Kidney (tissue), 22 donors: ENCODE measurements at places on chromosomes 16 and 17.

DNA sequence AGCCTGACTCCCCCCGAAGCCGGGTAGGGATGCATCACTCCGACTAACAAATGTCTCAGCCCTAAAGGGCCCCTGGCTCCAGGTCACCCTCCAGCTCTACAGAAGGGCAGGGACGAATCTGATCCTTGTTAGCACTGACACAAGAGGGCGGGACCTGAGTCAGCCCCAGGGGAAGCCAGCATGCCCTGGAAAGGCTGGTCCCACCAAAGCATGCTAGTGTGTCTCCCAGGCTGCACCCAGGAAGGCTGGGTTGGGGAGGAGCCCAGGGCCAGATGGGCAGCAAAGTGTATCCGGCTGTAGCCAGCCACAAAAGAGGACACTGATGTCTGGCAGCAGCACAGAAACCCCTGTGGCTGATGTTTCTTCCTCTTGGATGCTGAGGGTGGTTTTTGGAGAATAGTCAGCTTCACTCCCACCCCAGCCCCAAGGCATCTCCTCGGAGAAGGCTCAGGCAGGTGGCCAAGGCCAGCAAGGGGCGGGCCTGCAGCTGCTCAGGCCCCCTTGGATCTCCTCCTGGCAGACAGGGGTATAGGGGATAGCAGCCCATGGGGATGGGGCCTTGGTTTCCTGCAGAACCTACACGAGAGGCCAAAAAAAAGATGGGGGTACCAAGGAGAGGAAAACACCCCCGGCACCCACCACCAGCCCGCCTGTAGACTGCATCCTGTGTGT is 11.0 kb downstream of the NATD1 start:
- no peak overlapping the region for H3K4me3 ChIP-seq
- peaks cover 14% of the 10 kb centered on the region for H3K4me1 ChIP-seq
- no peak overlapping the region for H3K27ac ChIP-seq
- DNase-seq = no peak
- H3K27me3 ChIP-seq = no peaks in the 10 kb centered on the region

DNA sequence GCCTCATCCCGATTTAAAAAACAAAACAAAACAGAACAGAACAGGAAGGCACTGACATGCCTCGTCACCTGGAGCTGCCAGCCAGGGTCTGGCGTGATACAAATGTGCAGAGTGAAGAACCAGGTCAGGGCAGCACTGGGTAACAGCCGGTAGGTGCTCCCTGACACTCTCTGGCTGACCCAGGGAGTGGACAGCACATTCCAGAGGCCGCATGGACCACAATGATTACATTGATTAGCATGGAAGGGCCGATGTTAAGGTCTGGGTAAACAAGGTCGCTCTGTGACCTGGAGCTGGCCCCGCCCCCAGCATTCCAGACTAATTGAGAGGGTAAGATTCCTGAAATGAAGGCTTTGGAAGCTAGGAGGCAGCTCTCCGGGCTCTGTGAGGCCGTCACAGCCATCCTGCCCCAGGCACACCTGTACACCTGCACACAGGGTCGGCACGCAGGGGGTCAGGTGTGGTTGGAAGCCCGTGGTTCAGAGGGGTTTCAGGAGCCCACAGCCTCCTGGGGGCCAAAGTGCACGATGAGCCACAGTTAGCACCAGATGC is 21.4 kb downstream of the PIEZO1 start:
- H3K4me1 ChIP-seq = peaks cover 40% of the 10 kb centered on the region
- no peaks in the 10 kb centered on the region for H3K27me3 ChIP-seq

DNA sequence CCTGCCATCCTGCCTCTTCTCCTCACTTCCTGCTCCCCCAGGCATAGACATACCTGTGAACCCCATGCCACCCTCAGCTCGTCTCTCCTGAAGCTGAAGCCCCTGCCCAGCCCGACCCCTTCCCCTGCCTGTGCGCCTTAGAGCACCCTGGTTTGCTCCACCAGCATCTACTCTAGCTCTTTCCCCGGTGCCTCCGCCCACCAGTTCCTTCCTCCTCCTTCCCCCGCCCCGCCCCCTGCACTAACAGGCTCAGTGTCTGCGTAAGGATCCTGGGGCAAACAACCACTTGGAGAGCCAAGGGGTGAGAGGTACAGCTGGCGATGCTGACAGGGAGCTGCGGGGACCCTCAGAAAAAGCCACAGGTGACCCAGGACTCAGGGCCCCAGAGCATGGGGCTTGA is 1.9 kb downstream of the GPR142 start:
- H3K27me3 ChIP-seq = no peaks in the 10 kb centered on the region
- H3K4me1 ChIP-seq = no peaks in the 10 kb centered on the region

- no peak overlapping the region for H3K27ac ChIP-seq
- H3K27me3 ChIP-seq = no peaks in the 10 kb centered on the region
- no peak for DNase-seq
Observed at GRCh38 chr16:84774810-84775209, 45.0 kb upstream of the CRISPLD2 start.

GRCh38 chr17:79361873-79362771 is 248.7 kb downstream of the RBFOX3 start:
- H3K27me3 ChIP-seq = peaks cover 9% of the 10 kb centered on the region
- DNase-seq = peak; percentile 37
- H3K27ac ChIP-seq = no peak overlapping the region
- H3K4me1 ChIP-seq = no peaks in the 10 kb centered on the region
- H3K36me3 ChIP-seq = no peaks in the 10 kb centered on the region

DNA sequence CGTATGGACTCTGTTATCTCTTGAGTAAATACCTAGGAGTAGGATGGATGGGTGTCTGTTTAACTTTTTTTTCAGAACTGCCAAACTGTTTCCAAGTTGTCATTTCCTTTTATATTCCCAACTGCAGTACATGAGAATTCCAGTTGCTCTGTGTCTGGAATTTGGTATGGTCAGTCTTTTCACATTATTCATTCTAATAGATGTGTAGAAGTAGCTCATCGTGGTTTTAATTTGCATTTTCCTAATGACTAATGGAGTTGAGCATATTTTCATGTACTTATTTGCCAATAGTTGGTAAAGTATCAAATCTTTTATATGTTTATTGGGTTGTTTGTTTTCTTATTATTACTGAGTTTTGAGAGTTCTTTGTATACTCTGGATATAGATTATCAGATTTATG is 27.0 kb downstream of the MRTFB start:
- no peaks in the 10 kb centered on the region for H3K36me3 ChIP-seq
- H3K4me3 ChIP-seq = no peak overlapping the region
- H3K4me1 ChIP-seq = peaks cover 11% of the 10 kb centered on the region
- no peaks in the 10 kb centered on the region for H3K27me3 ChIP-seq
- peak overlapping the region; percentile 16 for H3K27ac ChIP-seq

GRCh38 chr17:55325406-55325805 is 60.6 kb downstream of the HLF start:
- H3K27me3 ChIP-seq = no peaks in the 10 kb centered on the region
- no peak overlapping the region for H3K4me3 ChIP-seq
- H3K36me3 ChIP-seq = peaks cover 14% of the 10 kb centered on the region

DNA sequence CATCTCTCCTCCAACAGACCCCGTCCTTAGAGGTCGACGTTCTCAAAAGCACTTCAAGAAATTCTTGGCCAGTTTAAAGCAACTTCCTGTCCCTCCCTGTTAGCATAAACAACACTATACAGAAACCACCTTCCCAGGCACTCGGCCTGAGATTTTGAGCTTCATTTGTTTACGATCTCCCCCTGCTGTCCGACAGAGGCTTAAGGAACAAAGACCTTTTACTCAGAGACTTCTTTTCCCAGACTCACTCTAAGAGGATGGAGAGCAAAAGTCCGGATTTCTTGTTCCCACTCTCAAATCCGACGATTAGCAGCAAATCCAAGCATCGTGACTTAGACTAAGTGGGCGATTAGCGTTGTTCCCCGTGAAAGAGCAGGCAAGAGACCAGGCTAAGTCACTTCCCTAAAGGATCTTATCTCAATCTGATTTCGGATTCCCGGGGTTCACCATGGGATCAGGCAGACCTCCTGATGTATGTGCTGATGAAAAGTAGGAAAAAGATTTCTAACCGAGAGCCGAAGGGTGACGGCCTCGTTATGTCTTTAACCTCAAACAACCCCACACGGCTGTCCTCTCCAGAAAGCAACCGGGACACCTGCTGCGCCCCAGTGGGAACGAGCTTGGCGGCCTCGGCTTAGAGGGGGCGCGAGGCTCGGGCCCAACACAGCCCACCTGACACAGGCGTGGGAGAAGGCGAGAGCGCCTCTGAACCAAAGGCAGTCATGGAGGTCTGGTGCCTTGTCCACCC is 598 bp downstream of the INPP5K start:
- DNase-seq = peak; percentile 75
- H3K36me3 ChIP-seq = peaks cover 12% of the 10 kb centered on the region
- peak overlapping the region; percentile 83 for H3K4me3 ChIP-seq
- H3K4me1 ChIP-seq = peaks cover 3% of the 10 kb centered on the region

- no peak overlapping the region for H3K27ac ChIP-seq
- DNase-seq = peak; percentile 95
- H3K36me3 ChIP-seq = no peaks in the 10 kb centered on the region
- H3K4me1 ChIP-seq = no peaks in the 10 kb centered on the region
- H3K4me3 ChIP-seq = no peak overlapping the region
Observed at GRCh38 chr17:81522491-81523401, 5.4 kb upstream of the FSCN2 start.

DNA sequence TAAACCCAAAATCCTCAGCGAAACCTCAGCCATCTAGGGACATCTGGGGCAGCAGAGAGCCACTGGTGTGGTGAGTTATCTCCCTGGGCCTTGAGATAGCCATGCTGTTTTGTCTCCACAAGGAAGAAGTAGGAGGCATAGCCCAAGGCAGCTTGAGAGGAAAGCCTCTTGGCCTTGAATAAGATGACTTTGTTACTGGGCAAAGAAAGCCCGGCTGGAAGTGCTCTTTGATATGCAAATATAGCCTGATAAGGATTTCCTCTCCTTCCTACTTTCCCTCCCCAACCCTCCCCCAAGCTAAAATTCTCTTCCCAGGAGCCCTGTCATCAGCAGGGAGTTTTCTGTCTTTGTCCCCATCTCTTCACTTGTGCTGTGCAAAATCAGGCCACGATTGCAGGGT is 694.4 kb downstream of the MAF start:
- H3K4me3 ChIP-seq = no peak overlapping the region
- H3K27me3 ChIP-seq = no peaks in the 10 kb centered on the region
- no peaks in the 10 kb centered on the region for H3K36me3 ChIP-seq

DNA sequence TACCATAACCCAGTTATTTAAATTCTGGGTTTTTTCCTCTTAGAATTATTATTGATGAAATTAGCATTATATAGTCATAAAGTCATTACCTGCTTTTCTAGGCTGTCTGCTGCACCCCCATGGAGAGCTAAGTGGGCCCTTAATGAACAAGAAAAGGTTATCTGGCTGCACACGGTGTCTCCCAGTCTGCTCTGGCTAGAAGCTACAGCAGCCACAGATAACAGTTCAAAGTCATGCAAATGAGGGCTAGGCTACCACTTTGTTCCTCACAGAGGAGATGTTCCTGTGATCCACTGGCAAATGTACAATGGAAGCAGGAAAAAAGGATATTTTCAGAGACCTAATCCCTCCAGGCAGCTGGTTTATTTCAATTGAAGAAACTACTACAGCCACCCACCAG is 112.1 kb downstream of the SNX11 start:
- H3K27ac ChIP-seq = no peak overlapping the region
- DNase-seq = no peak
- H3K4me1 ChIP-seq = no peaks in the 10 kb centered on the region
- H3K36me3 ChIP-seq = no peaks in the 10 kb centered on the region

GRCh38 chr17:45435481-45435880 is 2.8 kb upstream of the ARHGAP27 start:
- H3K27ac ChIP-seq = no peak overlapping the region
- H3K27me3 ChIP-seq = peaks cover 3% of the 10 kb centered on the region
- H3K36me3 ChIP-seq = no peaks in the 10 kb centered on the region
- peak; percentile 39 for DNase-seq

DNA sequence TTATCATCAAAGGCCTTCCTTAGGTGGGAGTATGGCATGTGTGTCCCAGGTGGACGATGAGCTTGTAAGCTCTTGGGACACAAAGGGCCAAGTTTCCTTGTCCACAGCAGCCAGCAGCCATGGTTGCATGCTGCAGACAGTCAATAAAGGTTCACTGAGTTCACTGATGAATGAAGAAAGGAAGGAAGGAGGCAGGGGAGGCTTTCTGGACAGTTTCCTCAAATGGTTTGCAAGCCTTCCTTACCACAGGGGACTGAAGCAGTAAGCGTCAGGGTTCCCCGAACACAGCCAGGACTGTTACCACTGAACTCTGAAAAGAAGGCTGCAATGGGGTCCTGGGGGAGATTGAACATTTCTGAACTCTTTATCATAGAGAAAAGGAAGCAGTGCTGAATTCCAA is 111.1 kb downstream of the GAS7 start:
- H3K27ac ChIP-seq = no peak overlapping the region
- H3K27me3 ChIP-seq = no peaks in the 10 kb centered on the region
- H3K4me3 ChIP-seq = no peak overlapping the region
